ENCODE measurements at places on chromosomes 3 and 15.

GRCh38 chr3:101351829-101352228, 31.5 kb upstream of the IMPG2 start:
- DNase-seq, result no peak

GRCh38 chr15:67101911-67102598, 36.7 kb downstream of the SMAD3 start:
- DNase-seq, result peak; percentile 39

- DNase-seq, result no peak
These were observed 115.7 kb upstream of the TSPAN3 start for GRCh38 chr15:77186594-77187011.

- no peak for DNase-seq
These were observed 488.7 kb upstream of the TPRG1 start for GRCh38 chr3:188683032-188683521.

DNA sequence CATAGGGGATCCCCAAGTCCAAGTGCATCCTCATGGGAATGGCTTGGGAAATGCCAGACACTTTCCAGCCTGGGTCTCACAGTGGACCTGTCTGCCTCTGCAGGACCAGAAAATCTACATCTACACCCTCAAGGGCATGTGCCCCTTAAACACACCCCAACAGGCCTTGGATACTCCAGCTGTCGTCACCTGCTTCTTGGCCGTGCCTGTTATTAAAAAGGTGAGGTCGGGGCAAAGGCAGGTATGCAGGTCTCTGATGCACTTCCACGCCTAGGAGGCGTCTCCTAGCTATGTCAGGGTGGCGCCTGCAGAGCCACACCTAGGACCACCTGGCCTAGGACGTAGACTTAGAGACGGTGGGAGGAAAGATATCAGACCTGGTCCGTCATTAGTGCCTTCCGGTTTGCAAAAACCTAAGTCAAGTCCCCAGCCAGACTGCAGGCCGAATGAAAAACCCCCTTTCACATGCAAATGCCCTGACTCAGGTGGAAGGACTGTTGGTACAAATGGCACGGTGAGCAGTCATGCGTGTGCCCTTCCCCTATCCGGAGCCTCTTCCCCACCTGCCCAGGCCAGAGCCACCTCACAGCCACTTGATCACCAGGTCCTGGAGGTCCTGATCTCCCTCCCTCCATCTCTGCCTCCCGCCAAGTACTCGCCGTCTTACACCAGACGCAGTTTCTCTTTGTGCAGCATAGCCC, 143.5 kb downstream of the LRRK1 start:
- DNase-seq, result no peak

DNA sequence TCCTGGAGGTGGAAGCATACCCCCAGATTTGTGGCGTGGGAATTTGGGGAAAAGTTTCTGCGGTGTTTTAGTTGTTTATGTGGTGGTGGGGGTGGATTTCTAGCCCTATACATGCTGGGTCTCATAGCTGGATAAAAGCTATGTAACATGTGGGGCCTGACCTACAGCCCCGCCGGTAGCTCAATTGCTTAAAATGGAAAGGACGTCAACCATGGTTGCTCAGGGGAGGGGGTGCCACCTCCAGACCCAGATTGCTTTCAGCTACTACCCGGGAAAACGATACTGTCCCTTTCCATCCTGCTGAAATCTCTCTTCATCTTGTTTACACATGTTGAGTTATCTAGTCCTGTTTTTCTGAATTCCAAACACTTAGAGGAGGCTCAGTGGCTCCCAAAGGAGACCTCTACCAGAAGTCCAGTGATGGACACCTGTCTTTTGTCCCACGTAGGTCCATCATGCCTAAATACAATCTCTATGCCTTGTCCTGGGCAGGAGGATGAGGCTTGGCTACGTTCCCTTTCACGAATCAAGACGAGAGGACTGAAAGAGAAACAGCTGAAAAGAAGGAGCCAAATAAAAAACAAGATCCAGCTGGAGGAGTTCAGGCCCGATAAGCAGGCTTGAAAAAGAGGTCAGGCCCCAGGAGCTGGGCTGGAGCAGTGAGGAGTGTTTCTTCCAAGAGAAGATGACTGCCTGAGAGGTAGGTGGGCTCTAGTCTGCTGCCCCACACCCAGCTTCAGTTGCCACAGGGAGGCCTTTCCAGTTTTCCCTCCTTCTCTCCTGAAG, 72.1 kb upstream of the TPRG1 start:
- DNase-seq, result no peak

DNA sequence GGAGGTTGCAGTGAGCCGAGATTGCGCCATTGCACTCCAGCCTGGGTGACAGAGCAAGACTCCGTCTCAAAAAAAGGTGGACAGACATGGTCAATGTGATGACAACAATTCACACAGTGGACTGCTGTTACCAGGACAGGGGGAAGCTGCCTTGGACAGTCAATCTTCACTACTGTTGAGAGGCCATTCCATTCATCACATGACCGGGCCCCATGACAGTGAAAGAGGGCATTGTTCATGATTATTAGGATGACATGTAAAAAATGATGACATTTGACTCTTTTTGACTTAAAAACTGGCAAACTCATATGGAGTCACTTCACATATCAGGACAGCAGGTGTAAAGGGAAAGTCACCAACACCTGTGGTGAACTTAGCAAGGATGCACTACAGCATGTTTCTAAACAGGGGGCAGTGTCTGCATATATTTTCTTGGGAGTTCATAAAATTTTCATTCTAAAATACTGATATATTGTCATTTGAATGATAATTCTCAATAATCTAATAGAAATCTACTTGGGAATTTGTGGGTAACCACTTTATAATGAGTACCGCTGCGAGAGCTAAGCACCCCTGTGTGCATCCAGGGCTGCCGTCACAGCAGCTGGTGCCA, 34.2 kb upstream of the LDHAL6B start:
- DNase-seq, result no peak

- DNase-seq, result no peak
These were observed 54.3 kb upstream of the MEF2A start for GRCh38 chr15:99511531-99511865.

DNA sequence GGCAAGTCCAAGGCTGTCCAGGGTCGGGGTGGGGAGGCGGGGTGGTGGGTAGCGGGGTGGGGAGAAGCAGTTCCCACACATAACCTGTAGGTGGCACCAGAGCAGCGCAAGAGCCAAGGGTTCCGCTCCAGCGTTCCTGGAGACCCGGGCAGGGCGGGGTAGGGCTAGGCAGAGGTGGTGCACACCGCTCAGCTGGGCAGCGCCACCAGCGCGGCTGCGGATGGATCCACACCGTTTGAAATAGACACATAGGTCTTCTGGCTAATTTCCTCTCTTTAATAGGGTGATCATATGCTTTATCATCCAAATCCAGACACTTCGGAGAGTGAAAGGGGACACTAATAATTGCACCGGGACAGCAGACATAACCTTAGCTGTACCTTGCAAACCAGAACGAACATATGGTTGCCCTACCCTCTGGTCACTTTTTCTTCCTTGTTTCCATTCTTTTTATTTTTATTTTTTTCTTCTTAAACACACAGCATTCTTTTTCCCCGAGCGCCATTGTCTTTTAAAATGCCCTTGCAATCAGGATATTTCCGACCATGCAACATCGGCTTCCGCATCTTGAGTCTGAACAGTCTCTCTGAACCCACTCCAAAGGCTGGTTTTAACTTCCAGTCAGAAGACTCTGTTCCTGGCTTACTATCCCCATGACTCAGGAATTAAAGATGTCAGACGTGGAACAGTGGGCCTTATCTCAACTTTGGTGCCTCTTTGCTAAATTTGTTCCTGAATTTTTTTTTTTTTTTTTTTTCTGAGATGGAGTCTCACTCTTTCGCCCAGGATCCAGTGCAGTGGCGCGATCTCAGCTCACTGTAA, 12.5 kb upstream of the ZSCAN2 start:
- DNase-seq, result peak; percentile 83

- DNase-seq, result no peak
These were observed 53.5 kb downstream of the ZBTB38 start for GRCh38 chr3:141421639-141422319.

- DNase-seq, result no peak
These were observed 993 bp upstream of the GRAMD2A start for GRCh38 chr15:72198356-72199204.

DNA sequence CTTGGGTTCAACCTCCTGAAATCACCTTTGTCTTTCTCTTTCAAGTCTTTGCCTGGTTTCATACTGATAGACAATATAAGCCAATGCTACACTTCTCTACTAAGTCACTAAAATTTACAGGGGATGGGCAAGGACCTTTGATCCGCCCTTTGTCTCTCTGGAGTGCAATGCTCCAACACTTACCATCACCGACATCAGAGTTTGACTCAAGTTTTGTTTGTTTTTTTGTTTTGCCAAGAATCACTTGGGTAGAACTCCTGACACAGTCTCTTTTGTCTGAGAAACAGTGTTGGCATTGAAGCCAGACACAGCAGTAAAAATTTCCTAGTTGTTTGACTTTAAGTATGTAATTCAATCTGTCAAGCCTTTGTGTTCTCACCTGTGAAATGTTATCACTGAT, 29.3 kb downstream of the NFKBIZ start:
- DNase-seq, result no peak

- no peak for DNase-seq
These were observed 85.3 kb upstream of the LIMD1 start for GRCh38 chr3:45509038-45509767.

DNA sequence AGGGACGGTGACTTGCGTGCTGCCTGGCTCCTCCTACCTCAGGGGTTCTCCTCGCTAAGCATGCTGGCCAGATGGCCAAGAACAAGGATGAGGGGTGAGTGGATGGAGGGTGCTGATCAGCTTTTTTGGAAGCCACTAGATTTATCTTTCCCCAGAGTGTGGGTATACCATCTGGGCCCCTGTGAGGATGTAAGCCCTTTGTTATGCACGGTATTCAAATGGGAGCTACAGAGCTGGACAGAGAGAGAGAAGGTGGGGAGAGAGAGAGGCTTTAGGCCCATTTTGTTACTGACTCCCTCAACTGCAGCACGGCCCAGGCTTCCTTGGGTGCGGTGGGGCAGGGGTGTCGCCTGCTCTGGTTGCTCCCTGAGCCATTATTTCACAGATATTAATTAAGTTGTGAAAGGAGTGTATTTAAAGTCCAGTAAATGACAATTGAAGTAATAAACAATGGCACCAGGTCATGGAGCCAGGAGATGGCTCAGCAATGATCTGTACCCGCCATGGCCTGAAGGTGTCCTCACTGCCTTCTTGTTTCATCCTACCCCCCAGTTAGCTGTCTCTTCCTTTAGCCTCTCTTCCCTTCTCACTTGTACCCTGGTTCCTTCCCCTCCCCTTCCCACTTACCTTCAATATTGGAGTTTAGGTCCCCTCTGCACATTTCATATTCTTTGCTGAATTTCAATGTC, 158.0 kb downstream of the CLSTN2 start:
- no peak for DNase-seq

DNA sequence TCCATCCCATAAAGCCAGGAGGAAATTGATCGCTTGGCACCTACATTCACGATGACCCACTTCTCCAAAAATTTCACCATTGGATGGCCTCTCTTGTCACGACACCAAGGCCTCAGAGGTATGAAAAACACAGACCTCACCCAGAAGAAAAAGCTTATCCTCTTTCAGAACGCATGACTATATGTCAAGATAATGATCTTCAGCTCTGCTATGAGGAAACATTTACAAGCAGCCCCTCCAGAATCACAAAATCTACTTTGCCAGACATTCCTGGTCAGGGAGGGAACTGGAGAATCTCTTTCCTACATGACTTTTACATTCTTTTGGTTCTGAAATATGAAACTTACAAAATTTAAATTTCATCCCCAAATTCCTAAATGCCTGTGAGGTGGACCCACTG, 122.7 kb downstream of the WNT5A start:
- DNase-seq, result no peak

GRCh38 chr3:192352142-192352541, 375.2 kb downstream of the FGF12 start:
- DNase-seq, result no peak

GRCh38 chr3:197889204-197889930, 60.6 kb upstream of the RPL35A start:
- DNase-seq, result no peak

GRCh38 chr3:14886101-14886500, 61.3 kb upstream of the NR2C2 start:
- DNase-seq, result no peak

DNA sequence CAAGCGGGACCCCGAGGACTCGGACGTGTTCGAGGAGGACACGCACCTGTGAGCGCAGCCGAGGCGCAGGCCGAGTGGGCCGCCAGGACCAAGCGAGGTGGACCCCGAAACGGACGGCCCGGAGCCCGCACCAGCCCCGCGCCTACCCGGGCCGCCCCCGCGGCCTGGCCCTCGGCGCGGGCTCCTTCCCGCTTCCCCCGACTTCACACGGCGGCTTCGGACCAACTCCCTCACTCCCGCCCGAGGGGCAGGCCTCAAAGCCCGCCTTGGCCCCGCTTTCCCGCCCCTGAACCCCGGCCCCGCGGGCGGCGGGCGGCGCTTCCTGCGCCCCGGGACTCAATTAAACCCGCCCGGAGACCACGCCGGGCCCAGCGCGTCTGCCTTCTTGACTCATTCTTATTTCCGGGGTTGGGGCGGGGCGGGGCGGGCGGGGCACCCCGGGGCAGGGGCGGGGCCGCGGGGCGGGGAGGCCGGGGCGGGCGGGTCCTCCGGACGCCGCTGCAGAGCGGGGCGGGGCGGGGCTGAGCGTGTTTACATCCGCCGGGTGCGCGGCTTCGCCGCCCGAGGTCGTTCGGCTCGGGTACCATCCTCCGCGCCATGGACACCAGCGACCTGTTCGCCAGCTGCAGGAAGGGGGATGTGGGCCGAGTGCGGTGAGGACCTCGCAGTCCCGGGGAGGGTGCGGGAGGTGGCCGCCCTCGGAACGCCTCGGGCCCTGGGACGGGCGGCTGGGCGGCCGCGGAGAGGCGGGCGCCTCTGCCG, at the start of gene ABTB1:
ABTB1 (plus strand) TSS at position 524 of the 762 bp plus-strand sequence; CDS start at position 598, 74 bp downstream.
- peak; percentile 86 for DNase-seq

DNA sequence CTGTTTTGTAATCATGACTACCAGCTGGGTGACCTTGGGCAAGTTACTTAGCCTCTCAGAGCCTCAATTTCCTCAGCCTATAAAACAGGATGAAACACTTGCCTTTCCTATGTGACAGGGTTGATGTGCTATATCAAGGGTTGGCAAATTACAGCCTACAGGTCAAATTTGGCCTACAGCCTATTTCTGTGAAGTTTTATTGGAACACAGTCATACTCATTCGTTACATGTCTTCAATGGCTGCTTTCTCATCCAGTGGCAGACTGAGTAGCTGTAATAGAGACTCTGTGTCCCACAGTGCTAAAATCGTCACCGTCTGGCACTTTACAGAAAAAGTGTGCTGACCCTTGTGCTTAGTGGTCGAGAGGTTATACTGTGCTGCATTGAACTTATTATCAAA, 16.6 kb downstream of the ABHD6 start:
- no peak for DNase-seq

- DNase-seq, result no peak
These were observed 55.3 kb downstream of the ROPN1B start for GRCh38 chr3:126024049-126024854.

GRCh38 chr3:145767909-145768308, 393.1 kb downstream of the PLOD2 start:
- DNase-seq, result no peak

- DNase-seq, result no peak
These were observed 48.7 kb upstream of the RYK start for GRCh38 chr3:134299185-134299887.

DNA sequence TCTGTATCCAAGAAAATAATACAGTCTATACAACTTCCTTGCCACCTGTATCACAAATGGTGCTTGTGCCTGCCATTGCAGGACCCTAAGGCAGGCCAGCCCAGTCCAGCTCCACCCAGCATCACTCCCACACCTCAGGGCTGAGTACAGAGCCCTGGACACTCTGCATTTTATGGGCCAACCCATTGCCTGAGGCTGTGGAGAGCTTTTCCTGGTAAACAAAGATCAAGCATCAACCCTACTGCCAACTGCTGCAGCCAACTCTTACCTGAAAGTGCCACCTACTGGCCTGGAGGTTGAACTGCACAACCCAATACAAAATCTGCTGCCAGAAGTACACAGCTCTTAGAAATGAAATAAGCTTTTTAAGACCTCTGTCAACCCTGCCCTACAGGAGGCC, 1082.2 kb downstream of the NAALADL2 start:
- no peak for DNase-seq
